Nasal cavity respiratory epithelium epithelial cell of viscerocranial mucosa (primary cell): ENCODE measurements at places on chromosomes 13 and 19. TPM values are rescaled to one million over a fixed set of nuclear protein-coding genes. Genes with fewer than 3 reads are reported as not detected.

Gene CGB2
- total RNA-seq: not detected in 2 replicates

Gene AP1M2
- 111 and 115 TPM in 2 replicates for total RNA-seq

Gene CACNG7
- total RNA-seq: not detected in 2 replicates

Gene NANOS3
- 0.14 TPM in 1 of 2 replicates, not detected in the other for total RNA-seq

Gene ZNF568
- 14.4 and 15.5 TPM in 2 replicates for total RNA-seq

Gene PPP1R37
- 16.1 and 35.8 TPM in 2 replicates for total RNA-seq

Gene DIAPH3
- 0.68 and 0.71 TPM in 2 replicates for total RNA-seq
